ENCODE measurements at places on chromosomes 5 and 9.
A peak's percentile ranks its signal among the peaks of the same experiment; 100 is the strongest.

GRCh38 chr5:79107020-79107796, 4.4 kb upstream of the BHMT start:
- DNase-seq = no peak

GRCh38 chr5:38500573-38501260, 55.7 kb downstream of the LIFR start:
- DNase-seq = no peak

- peak; percentile 13 for DNase-seq
These were observed 1242.3 kb upstream of the WWC1 start for GRCh38 chr5:167049043-167049663.

- no peak for DNase-seq
These were observed 52.1 kb upstream of the EXOC3 start for GRCh38 chr5:390623-391491.

GRCh38 chr9:36276781-36277181, 18.5 kb upstream of the GNE start:
- DNase-seq = peak; percentile 0

GRCh38 chr5:90020575-90021538, 388.7 kb downstream of the CETN3 start:
- no peak for DNase-seq

DNA sequence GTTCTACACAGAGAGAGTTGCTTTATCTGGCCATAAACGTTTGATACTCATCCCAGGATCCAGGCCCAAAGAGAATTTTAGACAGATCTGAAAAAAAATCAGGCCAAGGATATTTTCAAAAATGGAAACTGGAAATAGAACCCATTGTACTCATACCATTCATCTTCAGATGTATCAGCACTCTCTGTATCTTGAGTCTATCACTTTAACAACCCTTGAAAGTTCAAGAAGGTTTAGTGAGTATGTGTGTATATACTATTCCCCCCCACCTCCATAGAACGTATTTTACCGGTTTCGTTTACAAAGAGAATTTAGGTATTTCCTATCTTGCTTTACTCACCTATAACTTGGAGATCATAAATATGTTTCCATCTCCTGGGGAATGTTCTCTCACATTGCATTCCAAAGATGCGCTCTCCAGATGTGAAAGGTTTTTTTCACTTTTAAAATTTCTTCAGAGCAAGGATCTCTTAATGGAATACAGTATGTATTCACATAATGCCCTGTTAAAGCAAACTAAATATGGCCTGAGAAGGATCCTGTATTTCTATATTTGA, 105.5 kb upstream of the TUT7 start:
- no peak for DNase-seq

DNA sequence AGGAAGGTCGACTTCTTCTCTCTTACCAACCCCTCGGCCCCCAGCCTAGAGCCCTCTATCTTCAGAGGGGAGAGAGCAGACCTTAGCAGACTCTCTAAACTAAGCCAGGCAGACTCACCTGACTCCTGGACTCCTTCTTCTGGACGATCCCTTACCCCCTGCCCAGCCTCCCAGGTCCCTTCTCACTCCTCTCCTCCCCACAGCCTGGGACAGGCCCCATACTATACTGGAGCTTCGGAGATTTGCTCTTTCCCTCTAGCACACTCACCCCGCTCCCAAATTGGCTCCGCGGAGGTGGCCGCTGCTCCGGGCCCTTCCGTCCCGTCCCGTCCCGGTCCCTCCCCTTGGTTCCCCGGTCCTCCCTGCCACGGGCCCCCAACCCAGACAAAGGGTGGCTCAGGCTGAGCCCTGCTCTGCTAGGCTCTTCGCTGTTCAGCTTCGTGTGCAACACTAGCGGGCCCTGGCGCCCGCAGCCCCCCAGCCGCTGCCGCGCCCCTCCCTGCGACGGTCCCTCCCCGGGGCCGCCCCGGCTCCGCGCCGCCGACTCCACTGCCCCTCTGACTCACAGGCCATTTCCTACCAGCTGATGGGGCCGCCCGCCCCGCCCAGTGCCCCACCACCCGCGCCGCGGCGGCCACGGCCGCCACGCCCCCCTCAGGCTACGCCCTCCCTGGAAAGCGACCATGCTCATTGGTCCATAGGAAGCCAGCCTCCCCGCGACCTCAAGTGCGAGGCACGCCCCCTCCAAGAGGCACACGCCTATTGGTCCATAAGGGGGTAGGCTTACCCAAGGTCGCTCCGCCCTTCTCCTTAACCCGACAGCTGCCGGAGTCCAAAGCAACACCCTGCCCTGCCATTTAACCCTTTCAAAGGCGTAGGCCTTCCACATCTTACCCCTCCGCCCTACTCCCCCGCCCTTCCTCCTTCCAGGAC, 4.4 kb downstream of the ATOSB start:
- DNase-seq = peak; percentile 85

DNA sequence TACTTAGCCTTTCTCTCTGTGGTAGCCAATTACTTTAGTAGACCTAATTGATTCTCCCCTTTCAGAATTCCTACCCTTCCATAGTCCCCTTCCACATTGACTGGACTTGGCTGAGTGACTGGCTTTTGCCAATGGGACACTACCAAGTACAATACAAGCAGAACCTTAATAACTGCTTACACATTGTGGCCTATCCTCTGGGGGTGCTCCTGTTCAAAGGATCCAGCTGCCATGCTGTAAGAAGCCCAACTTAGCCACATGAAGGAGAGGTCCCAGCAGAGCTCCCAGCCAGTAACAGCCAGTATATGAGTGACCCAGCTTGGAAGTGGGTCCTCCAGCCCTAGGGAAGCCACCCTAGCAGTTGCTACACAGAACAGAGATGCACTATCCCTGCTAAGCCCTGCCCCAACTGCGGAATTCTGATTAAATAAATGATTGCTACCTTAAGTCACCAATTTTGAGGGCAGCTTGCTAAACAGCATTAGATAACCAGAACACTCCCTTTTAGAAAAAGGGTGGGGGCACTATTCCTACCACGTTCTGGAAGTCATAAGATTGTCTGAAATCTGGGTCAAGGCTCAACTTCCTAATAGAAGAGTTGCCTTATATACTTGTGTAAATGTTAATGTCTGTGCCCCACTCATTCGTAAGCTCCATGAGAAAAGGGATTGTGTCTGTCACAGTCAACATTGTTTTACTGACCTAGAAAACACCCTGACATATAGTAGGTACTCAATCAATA, 11.1 kb upstream of the APTX start:
- no peak for DNase-seq

DNA sequence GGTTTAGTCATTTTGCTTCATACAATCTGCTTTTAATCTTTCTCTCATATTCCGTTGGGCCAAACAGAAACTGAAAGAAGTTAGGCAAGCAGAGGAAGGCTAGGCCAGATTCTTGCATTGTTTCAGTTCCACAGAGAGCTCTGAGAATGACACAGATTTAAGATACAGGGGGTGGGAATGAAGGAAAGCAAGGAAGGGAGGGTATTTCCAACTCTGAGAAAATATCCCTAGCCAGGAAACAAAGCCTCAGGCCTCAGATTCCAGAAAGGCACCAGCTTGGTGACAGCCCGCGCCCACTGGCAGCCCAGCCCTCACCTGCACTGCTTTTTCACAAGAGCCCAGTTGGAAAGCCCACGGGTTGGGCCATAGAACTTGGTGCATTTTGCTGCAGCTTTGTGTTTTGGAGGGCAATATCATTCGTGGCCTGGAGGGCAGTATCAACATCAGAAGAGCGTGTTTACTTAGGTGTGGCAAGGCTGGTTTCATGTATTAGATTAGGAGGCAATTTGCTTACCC, 63.5 kb downstream of the ENC1 start:
- no peak for DNase-seq

GRCh38 chr5:30937070-30937469, 256.4 kb upstream of the CDH6 start:
- no peak for DNase-seq

- DNase-seq = peak; percentile 76
These were observed 62.3 kb downstream of the CXXC5 start for GRCh38 chr5:139710319-139711066.

DNA sequence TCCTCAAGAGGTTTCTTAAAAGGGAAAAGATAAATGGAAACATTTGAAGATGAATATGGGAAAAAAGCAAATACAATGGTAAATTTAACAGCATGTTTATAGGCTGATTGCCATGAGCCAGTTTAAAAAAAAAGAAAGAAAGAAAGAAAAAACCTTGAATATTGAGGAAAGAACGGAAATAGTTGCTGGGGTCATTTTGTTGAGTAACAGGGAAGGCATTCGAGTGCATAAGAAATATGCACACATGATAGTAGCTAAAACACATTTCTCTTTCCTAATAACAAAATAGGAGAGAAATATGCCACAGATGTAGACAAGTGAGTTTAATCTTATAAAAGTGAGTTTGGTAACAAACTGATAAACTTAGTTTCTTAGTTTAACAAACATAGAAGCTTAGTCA, 864.6 kb upstream of the ACO1 start:
- DNase-seq = no peak

GRCh38 chr9:6579613-6580012, 65.9 kb downstream of the GLDC start:
- DNase-seq = no peak

DNA sequence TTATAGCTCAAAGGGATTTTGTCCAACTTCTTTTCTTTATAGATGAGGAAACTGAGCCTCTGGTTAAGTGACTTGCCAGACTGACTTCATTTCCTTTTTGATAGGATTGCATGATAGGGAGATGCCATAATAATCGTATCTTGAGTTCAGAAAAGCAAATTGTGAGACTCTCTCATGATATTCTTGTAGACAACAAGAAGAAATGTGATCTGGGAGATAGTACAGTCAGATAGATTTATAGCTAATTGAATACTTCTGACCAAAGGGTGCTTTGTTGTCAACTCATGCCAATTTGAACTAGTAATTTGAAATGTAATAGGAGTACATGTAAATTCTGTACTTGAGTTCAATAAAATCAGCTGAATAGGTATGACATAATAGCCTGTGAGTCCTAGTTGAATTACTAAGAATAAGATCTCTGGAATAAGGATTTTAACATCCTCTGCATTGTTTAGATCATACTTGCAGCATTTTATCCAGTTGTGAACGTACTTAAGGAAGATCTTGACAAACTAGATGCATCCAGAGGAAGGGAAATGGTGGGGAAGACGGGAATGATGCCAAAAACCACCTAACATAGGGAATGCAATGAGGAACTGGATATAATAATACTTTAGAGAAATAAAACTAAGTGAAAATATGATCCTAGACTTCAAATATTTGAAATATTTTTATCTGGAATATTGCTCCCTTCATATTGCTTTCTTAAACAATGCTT, 25.5 kb downstream of the CWC27 start:
- no peak for DNase-seq

- no peak for DNase-seq
These were observed 71.1 kb downstream of the EHMT1 start for GRCh38 chr9:137689745-137690529.

DNA sequence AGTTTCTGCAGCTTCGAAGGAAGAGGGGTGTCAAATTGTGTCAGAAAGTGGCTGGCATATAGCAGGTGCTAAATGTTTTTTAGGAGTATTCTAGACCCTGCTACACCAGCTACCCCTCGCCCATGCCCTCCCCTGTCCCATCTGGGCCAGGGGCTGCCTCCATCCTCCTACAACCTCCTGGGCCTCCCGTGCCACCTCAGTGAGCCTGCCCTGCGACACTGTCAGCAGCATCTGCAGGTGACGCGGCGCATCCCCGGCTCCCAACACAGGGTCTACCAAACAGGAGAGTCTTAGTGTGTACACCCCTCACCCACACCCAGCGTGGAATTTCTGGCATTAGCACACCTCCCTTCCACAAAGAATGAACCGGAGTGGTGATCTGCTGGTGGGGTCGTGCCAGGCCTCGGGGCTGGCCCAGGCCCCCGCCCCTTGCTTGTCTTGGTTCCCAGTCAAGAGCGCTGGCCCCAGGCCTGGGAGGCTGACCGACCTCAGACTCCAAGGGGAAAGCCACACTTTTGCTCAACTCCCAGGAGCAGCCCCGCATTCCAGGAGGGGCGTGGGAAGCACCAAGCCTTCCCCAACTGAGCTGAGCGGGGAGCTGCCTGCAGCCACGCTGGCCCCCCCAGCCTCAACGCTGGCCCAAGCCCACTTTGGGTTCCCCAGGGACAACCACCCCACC, 55.2 kb downstream of the NEURL1B start:
- DNase-seq = no peak

- DNase-seq = no peak
These were observed 16.4 kb upstream of the ZBTB34 start for GRCh38 chr9:126844085-126844484.

- no peak for DNase-seq
These were observed 17.2 kb upstream of the HK3 start for GRCh38 chr5:176916337-176916736.

DNA sequence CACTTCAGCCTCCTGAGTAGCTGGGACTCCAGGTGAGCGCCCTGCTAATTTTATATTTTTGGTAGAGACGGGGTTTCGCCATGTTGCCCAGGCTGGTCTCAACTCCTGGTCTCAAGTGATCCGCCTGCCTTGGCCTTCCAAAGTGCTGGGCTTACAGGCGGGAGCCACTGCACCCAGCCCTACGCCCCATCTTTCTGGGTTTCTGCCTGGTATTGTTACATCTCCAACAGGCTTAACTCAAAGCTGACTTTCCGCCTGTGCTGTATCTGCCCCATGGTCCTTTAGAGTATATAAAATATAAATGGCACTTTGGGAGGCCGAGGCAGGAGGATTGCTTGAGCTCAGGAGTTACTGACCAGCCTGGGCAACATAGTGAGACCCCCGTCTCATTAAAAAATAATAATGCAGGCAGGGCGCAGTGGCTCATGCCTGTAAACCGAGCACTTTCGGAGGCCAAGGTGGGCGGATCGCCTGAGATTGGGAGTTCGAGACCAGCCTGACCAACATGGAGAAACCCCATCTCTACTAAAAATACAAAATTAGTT, 36.5 kb upstream of the GLDC start:
- no peak for DNase-seq

GRCh38 chr9:95090871-95091577, 226.5 kb downstream of the FANCC start:
- no peak for DNase-seq

DNA sequence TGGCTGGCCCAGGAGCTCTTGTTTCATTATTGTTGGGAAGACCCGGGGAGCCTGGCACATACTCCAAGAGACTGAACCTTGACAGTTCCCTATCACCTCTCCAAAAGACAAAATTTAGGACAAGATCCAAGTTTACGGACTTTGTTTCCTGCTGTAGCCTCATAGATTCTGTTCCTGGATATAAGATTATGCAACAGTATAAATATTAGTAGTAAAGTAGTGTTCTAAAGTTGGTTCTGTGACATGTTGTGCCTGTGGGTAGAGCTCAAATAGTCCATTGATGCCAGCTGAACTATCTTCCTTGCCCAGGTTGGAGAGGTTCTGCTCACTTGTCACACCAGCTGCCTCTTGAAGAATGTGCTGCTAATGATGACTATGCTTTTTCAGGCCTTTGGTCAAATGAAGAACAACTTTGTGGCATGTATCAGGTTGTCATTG, 430.2 kb downstream of the DMAC1 start:
- no peak for DNase-seq

GRCh38 chr9:20384642-20385041, 237.7 kb downstream of the MLLT3 start:
- no peak for DNase-seq

DNA sequence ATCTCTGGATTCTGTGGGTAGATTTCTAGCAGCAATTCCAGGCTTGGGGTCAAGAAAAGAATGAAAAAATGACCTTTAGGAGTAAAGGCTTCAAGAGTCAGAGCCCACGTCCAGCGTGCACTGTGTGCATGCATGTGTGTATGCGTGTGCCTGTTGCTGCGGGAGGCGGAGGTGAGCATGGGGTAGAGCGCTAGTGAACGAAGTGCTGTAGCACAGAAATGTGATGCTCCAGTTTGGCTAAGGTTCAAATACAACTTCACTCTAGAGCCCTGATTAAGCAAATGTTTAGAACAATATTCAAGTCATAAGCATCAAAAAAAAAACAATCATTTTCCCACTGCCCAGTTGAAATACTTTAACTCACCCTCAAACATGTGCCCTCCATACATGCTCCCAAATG, 403.9 kb downstream of the ZNF608 start:
- DNase-seq = no peak
